Activated T-helper 1 cell treated with anti-CD3 and anti-CD28 coated beads, Interleukin-2, amount 50 U/mL, for 16 hours (primary cell): ENCODE measurements at places on chromosomes 3 and 15.

DNA sequence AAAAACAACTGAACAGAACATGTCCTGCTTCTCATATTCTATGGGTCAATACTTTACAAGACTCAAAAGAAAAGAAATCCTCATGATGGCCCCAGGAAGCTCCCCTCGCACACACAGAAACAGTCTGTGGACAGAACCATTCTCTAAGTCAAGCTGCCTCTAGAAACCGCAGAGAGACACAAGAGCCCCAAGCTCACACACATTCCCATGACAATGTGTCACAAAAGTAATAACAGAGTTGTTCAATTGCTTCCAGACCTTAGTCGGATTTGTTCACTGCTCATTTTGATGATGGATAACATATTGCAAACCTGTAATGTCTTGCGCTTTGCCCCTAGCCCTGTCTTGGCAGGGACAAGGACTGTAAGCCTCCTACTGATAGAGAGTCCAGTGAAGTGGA is 60.9 kb downstream of the UMPS start:
- no peak for DNase-seq

DNA sequence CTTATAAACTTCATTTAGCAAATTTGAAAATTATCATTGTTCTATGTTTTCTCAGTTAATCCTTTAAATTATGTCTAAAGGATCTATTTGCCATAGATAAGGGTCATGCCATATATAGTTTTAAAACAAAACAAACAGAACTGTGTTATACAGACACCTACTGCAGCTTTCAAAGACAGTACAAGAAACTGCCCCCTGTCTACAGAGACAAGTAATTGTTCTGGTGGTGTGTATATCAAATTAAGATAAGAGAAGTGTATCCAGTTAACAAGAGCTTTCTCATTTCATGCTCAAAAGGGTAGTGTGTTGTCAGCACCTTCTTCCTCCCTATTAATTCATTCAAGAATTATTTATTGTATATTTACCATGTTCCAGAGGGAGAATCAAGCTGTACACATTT is 201.2 kb downstream of the FMN1 start:
- no peak for DNase-seq

DNA sequence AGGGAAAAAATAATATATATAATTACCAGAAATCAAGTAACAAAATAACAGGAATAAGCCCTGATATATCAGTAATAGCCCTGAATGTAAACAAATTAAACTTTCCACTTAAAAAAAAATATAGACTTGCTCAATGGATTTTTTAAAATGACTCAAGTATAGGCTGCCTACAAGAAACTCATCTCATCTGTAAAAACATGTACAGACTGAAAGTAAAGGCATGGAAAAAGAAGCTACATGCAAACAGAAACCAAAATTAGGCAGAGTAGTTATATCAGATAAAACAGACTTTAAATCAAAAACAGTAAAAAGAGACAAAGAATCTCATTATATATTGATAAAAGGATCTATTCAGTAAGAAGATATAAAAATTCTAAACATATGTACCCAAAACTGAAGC is 82.4 kb upstream of the STT3B start:
- no peak for DNase-seq

DNA sequence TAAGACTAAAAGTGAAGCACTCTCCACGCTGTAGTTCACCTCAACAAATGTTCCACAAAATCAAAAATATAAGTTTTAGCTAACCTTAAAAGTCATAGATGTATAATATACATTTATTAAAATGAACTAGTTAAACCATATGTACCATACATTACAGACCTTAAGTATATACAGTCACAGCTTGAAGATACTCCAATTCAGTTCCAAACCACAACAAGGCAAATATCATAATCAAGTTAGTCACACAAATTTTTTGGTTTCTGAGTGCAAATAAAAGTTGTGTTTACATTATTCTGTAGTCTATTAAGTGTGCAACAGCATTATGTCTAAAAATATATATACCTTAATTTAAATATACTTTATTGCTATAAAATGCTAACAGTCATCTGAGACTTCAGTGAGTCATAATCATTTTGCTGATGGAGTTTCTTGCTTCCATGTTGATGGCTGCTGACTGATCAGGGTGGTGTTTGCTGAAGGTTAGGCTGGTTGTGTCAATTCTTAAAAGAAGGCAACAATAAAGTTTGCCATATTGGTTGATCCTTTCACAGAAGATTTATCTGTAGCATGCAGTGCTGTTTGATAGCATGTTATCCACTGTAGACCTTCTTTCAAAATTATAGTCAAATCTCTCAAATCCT is 736.7 kb downstream of the NSUN3 start:
- no peak for DNase-seq

- DNase-seq = no peak
Measured at GRCh38 chr3:197295871-197296270, 2.5 kb downstream of the DLG1 start.

GRCh38 chr3:38264353-38264771 is 1.2 kb upstream of the SLC22A13 start:
- no peak for DNase-seq

- no peak for DNase-seq
Measured at GRCh38 chr3:167675848-167676247, 22.1 kb upstream of the WDR49 start.

DNA sequence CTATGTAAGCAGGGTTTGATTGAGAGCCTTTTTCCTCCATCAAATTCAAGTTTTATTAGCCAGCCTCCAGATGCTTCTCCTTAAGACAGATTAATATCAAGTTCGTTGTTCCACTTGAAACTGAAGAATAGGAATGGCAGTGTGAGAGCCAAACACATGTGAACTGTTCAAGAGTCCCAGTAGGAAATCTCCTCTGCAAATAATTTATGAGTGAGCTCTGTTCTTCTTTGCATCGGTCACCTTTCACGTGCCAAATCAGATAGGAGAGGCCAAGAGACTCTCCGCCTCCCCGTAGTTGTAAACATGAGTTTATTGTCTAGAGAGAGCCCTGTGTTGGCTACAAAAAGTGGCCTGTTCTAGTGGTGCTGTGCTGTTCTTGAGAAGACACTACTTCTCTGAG is 372.1 kb upstream of the NR2F2 start:
- no peak for DNase-seq

- no peak for DNase-seq
Measured at GRCh38 chr3:110955301-110955880, 116.2 kb upstream of the NECTIN3 start.

GRCh38 chr15:101550124-101550523 is 60.6 kb upstream of the PCSK6 start:
- DNase-seq = no peak

DNA sequence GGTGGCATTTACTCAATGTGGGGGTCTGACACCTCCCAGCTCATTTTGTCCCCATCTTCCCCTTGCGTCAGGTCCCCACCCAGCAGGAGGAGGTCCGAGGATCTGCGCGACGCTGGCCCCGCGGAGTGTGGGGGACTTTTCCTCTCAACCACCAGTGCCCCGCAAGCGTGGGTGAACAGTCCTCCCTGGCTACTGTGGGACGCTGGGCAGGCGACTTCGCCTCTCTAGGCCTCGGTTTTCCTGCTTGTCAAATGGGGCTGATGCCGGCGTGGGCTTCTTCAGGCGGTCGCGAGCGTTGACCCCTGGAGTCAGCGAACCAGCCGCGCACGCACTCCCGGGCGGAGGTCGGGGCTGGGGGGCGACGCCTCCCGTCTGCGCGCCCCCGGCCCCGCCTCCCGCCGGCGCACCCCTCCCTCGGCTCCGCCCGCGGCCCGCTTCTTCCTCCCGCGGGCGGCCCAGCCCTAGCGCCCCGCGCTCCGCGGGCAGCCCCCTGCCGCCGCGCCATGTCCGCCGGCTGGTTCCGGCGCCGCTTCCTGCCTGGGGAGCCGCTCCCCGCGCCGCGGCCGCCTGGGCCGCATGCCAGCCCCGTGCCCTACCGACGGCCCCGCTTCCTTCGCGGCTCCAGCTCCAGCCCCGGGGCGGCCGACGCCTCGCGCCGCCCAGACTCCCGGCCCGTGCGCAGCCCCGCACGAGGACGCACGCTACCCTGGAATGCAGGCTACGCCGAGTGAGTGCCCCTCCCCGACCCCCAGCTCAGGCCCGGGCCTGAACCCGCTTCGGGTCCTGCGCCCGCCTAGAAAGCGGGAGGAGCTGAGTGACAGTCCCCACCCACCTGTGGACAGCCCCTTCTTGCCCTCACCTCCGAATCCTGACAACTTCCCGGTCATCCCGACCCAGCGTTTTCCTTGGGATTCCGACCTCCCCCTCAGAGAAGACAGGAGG is at the start of gene PPM1M:
PPM1M (plus strand) TSS at position 438 of the 942 bp plus-strand sequence; CDS start at position 504, 66 bp downstream.
- peak; percentile 62 for DNase-seq

DNA sequence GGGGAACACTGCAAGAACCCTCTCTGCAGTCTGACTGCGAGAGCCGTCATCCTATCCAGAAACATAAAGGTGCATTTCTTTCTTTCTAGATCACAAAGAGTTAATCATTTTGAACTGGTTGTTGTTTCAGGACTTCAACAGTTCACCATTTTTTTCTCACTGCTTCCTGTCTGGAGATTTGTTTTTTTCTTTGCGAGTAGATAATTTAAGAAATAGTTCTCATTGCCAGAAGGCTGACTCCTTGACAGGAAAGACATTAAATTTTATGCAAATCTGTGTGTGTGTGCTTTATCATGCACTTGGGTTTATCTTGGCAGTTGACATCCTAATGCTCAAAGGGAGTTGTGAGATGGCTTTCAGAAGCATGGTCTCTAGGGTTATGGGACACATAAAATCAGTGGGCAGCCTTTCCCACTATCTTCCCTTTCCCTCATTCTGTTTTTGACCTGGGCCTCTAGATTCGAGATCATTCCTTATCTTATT is 123.5 kb upstream of the TBL1XR1 start:
- no peak for DNase-seq

- no peak for DNase-seq
Measured at GRCh38 chr3:45841420-45841756, 531 bp downstream of the LZTFL1 start.

GRCh38 chr15:100107151-100107550 is 234.6 kb downstream of the ADAMTS17 start:
- DNase-seq = no peak

GRCh38 chr3:151391720-151392119 is 7.2 kb upstream of the P2RY12 start:
- no peak for DNase-seq

- no peak for DNase-seq
Measured at GRCh38 chr15:94844538-94845389, 613.4 kb downstream of the MCTP2 start.

DNA sequence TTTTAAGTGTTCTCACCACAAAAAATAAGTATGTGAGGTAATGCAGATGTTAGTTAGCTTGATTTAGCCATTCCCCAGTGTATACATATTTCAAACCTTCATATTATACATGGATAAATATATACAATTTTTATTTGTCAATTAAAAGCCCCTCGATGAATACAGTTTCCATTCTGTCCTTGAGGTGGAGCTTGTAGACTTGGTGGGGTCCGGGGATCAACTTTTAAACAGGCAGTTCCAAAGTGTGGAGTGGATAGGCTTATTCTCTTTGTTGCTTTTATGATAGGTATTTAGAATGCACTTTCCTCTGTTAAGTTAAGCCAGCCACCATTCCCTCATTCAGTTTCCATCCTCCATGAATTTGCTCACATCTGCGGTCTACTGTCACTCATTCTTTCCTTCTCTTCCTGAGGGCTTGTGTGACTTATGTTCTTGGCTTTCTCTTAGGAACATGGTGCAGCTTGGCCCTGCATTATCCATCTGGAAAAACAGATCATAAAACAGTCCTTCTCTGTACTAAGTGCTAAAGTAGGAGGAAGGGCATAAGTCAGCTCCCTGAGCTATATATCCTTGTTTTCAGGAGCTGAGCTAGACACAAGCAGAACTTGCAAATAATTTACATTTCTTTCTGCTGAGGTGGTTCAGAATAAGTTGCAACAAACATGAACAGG is 149.1 kb downstream of the NFKBIZ start:
- no peak for DNase-seq

DNA sequence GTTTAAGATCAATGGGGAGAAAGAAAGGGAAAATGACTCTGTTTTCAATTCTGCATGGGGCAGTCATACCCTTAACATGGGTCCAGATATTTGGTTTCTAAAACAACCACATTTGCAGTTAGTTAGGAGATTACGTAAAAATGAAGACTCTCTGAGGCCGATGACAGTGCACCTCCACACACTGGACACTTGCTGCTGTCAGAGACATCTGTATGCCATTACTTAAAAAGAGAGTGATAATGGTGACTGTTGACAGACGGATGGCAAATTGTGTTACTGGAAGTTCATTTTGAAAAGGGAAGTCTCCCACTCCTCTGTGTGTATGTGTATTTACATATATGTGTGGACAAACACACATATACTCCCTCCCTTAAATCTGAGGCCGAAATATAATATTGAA is 304.5 kb upstream of the SEMA6D start:
- no peak for DNase-seq

- DNase-seq = no peak
Measured at GRCh38 chr15:77742570-77742969, 109.9 kb upstream of the LINGO1 start.

- no peak for DNase-seq
Measured at GRCh38 chr3:156024904-156025533, 95.4 kb upstream of the KCNAB1 start.
